BJ (cell line): ENCODE measurements at places on chromosomes 5 and 9.

- peak; percentile 95 for DNase-seq
Measured at GRCh38 chr9:88651682-88652633, 117.0 kb downstream of the NXNL2 start.

DNA sequence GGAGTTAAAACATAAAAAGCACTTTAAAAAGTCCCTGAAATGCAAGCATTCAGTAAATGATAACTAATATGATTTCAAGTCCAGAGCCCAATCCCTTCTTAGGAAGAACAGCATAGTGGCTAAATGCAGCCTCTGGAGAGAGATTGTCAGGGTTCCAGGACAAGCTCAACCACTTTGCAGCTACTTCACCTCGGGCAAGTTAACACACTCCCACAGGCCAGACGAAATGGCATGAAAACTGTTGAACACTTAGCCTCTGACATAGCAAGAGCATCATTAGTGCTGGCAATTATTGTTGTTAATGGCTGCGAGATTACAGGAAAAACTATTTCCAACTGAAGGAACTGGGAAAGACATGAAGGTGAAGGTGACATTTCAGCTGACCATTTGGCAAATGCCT lies 205.8 kb downstream of the GRIA1 start:
- DNase-seq: no peak

GRCh38 chr9:132632413-132633129 lies 37.2 kb downstream of the DDX31 start:
- DNase-seq: no peak

DNA sequence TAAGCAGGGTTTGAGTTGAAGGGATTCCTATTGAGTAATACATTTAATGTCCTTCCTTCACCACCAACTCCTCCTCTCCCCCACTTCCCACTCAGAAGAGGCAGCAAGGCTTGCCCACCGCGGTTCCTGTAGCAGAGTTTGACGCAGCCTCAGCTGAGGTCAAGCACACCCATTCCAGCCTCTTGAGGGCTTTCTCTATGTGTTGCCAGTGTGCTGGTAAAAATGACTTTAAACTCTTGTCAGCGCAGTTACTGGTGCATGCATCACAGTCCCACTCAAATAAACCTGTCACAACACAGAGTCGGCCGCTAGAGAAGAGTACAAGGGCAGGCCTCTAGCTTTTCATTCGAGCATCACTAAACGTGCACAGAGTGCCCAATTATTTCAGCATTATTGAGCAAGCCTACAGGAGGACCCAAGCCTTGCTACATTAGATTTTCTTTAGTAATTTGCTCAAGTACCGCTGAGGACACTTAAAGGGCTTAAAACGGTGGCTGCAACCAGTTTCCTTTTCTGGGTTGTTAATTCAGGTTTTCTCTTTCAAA lies 79.6 kb downstream of the TLE4 start:
- no peak for DNase-seq

DNA sequence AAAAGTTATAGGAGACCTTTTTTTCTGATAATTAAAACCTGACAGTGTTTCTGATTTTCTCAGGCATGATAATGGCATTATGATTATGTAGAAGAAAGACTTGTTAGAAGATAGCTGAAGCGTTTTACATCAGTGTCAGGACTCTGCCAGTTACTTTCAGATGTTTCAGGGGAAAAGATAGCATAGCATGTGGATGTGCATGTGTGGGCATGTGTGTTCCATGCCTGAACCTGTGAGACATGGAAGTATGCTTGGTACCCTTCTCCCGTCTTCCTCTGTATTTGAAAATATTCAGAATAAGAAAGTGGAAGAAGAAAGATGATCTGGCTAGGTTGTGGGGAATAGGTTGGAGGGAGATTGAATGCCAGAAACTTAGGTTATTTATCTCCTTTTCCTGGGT lies 113.1 kb upstream of the PCAT7 start:
- no peak for DNase-seq

- DNase-seq: no peak
Measured at GRCh38 chr9:26310294-26310693, 582.3 kb downstream of the CAAP1 start.

- peak; percentile 51 for DNase-seq
Measured at GRCh38 chr9:121399883-121400607, 30.0 kb upstream of the STOM start.

DNA sequence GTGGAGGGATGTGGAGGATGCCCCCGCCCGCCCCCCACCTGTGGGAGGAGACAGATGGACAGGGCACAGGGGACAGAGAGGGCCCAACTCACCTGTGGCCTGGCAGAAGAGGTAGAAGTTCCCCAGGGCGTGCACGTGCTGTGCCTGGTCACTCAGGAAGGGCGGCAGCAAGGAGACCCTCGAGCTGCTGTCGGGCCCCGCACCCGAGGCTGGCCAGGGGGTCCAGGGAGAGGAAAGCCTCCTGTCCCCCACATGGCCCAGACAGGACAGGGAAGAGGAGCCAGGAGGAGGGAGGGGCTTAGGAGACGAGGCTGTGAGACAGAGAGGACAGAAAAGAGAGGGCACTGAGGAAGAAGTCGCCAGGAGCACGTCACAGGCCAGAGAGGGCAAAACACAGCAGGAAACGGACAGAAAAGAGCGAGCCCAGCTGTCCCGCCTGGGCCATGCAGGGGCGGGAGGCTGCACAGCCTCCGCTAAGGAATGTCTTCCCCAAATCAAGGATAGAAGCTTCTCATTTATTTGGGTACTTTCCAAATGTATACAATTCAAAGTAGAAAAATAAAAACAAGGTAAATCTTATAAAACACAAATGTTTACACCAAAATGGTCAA lies 58.5 kb downstream of the SECISBP2 start:
- DNase-seq: no peak

DNA sequence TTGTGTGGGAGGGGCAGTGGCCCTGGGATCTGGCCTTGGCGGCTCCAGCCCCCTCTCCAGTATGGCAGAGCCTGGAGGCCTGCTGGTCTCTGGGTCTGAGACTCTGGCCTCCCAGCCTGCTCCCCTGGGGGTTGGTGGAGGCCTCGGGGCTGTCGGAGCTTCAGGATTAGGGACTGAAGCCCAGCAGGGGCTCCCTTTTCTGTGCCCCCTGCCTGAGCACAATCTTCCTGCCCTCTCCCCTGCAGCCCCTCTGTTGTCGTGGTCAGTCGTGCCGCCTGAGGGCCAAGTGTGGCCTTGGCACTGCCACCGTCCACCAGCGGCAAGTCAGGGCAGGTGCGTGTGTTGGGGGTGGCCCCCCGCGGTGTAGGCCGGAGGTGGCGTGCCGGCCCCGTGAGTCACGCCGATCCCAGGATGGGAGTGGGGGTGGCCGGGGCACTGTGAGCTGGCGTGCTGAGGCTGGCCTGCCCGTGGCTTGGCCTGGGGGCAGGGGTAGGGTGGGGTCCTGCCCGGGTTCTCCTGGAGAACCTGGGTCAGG lies 53.6 kb downstream of the RXRA start:
- DNase-seq: no peak
